Hair follicular keratinocyte (primary cell): ENCODE measurements at places on chromosomes 3 and 15. TPM values are rescaled to one million over a fixed set of nuclear protein-coding genes. Genes with fewer than 3 reads are reported as not detected.

MELTF gene
- total RNA-seq, result 9.6 and 13.8 TPM in 2 replicates

ZNF662 gene
- total RNA-seq, result 1.0 and 1.5 TPM in 2 replicates

CPB1 gene
- total RNA-seq, result not detected in 2 replicates

CSTA gene
- 486 and 754 TPM in 2 replicates for total RNA-seq

CYP1A2 gene
- not detected in 2 replicates for total RNA-seq

ITIH1 gene
- total RNA-seq, result not detected in 2 replicates

SLC7A14 gene
- total RNA-seq, result 0.16 TPM in 1 of 2 replicates, not detected in the other

CAND2 gene
- 0.46 and 1.0 TPM in 2 replicates for total RNA-seq

ANO10 gene
- total RNA-seq, result 20.6 and 27.8 TPM in 2 replicates

U2SURP gene
- total RNA-seq, result 50.1 and 56.7 TPM in 2 replicates

SUSD5 gene
- under 0.01 TPM in 1 of 2 replicates, not detected in the other for total RNA-seq

CKMT1A gene
- 89.3 and 94.9 TPM in 2 replicates for total RNA-seq

WHAMM gene
- total RNA-seq, result 5.9 and 6.6 TPM in 2 replicates

NR1I2 gene
- 0.08 TPM in 2 replicates for total RNA-seq

KLHL40 gene
- total RNA-seq, result not detected in 2 replicates

OR4F15 gene
- not detected in 2 replicates for total RNA-seq

ALG1L2 gene
- not detected in 2 replicates for total RNA-seq

FBLN2 gene
- total RNA-seq, result 0.86 and 2.3 TPM in 2 replicates

CACNA2D3 gene
- not detected in 2 replicates for total RNA-seq

CCNB2 gene
- 33.3 and 95.3 TPM in 2 replicates for total RNA-seq

ALDH1A3 gene
- total RNA-seq, result 1,053 and 2,778 TPM in 2 replicates

LDHAL6B gene
- total RNA-seq, result not detected in 2 replicates
